ENCODE measurements at places on chromosomes 3 and 15. TPM values are rescaled to one million over a fixed set of nuclear protein-coding genes. Genes with fewer than 3 reads are reported as not detected.

The FHIT gene
- 5.1 TPM for total RNA-seq

The ATP8B4 gene
- total RNA-seq, result 4.9 TPM

DNA sequence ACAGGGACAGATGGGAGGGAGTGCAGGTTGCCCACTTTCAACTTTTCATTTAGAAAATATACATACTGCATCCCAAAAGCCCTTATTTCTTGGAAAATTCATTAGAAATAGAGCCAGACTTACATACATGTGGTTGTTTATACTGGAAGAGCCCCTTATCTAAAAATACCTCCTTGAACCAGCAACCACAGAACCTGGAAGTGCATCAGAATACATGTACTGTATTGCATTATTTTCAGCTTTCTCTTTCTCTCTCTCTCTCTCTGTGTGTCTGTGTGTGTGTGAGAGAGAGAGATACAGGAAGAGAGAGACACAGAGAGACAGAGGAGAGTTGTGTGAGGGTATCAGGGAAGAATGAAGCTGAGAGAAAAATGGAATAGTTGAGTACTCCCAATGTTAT lies 29.5 kb upstream of the LSAMP start:
- H3K4me3 ChIP-seq, result no peak overlapping the region
- no peaks in the 10 kb centered on the region for H3K4me1 ChIP-seq
- H3K27me3 ChIP-seq, result no peaks in the 10 kb centered on the region
- no peak for DNase-seq
- H3K27ac ChIP-seq, result no peak overlapping the region
- no peaks in the 10 kb centered on the region for H3K36me3 ChIP-seq

- no peak overlapping the region for H3K4me3 ChIP-seq
- no peaks in the 10 kb centered on the region for H3K27me3 ChIP-seq
- H3K36me3 ChIP-seq, result peaks cover 34% of the 10 kb centered on the region
- peaks cover 37% of the 10 kb centered on the region for H3K4me1 ChIP-seq
- peak overlapping the region; percentile 93 for H3K27ac ChIP-seq
Measured at GRCh38 chr3:141413391-141413790, 45.1 kb downstream of the ZBTB38 start.

DNA sequence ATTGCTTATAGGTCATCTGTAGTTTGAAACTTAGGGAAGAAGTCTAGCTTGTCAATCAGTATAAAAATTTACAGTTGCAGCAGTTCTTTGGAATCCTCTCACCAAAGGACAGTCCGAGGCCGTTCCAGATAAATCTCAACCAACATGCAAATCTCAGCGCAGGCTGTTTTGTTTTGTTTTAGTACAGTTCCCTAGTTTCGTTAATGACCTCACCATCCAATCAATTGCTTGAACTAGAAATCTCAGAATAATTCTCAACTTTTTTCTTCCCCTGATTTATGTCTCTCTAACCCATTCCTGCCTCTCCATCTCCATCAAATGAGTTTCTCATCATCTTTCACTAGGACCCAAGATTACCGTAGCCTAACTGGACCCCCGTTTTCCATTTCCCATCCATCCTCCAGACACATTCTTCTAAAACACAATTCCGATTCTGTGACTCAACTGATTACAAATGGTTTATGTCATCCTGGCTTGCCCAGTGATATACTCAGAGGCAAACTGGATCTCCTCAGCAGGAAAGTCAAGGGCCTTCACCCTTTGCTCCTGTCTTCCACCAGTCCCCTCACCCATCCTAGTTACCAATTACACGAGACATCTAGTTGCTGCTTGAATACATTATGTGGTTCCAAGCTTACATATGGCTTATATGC lies 1.3 kb downstream of the SMCO1 start:
- H3K4me3 ChIP-seq, result no peak overlapping the region
- H3K27ac ChIP-seq, result no peak overlapping the region
- no peak for DNase-seq
- no peaks in the 10 kb centered on the region for H3K4me1 ChIP-seq

DNA sequence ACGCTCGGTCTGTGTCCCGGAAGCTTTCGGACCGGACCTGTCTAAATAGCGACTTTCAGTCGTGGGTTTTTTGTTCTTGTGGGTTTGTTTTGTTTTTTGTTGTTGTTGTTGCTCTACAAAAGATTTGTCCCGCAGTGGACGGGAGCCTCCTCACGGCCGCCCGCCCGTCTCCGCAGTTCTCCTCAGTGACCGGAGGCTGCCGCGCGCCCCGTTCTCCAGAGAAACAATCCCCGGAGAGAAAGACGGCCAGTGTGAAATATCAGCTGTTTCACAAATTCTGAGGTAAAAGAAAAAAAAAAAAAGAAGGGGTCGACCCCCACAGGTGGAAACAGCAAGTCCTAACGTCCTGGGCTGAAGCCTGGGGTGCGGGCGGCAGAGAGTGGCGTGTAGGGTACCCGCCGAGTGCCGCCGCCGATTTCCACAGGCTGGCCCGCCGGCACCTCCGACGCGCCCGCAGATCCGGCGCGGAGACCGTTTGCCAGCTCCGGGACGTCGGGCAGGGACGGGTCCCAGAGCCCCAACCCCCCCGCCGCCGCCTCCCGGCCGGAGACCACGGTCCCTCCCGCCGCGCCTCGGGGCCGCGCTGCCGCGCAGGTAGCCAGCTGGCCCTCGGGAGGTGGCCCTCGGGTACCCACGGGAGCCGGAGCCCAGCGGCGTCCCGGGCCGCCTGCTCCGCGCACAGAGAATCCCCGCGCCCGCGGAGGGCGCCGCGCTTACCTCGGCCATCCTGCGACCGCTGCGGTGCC lies 478 bp downstream of the BNC1 start:
- H3K4me3 ChIP-seq, result peak overlapping the region; percentile 60
- peaks cover 20% of the 10 kb centered on the region for H3K4me1 ChIP-seq
- H3K27ac ChIP-seq, result no peak overlapping the region
- peaks cover 50% of the 10 kb centered on the region for H3K27me3 ChIP-seq

GRCh38 chr15:67556976-67557570 lies 14.6 kb downstream of the MAP2K5 start:
- no peaks in the 10 kb centered on the region for H3K27me3 ChIP-seq
- H3K36me3 ChIP-seq, result peaks cover 13% of the 10 kb centered on the region
- DNase-seq, result no peak
- H3K4me3 ChIP-seq, result no peak overlapping the region

Data from muscle of leg (tissue), 16 donors.